ENCODE measurements at places on chromosomes 1 and 21. TPM values are rescaled to one million over a fixed set of nuclear protein-coding genes. Genes with fewer than 3 reads are reported as not detected.

The PYHIN1 gene
- total RNA-seq = 35.3 TPM

The AMY2B gene
- total RNA-seq = 7.1 TPM

The GNG12 gene
- not detected for total RNA-seq

The SLC44A5 gene
- not detected for total RNA-seq

The C1QC gene
- total RNA-seq = not detected
